Muscle of leg (tissue), 16 donors: ENCODE measurements at places on chromosomes 7 and 10. TPM values are rescaled to one million over a fixed set of nuclear protein-coding genes. Genes with fewer than 3 reads are reported as not detected.

CTNNA3 gene
- 18.8 TPM for total RNA-seq

EPO gene
- total RNA-seq: not detected

DNA sequence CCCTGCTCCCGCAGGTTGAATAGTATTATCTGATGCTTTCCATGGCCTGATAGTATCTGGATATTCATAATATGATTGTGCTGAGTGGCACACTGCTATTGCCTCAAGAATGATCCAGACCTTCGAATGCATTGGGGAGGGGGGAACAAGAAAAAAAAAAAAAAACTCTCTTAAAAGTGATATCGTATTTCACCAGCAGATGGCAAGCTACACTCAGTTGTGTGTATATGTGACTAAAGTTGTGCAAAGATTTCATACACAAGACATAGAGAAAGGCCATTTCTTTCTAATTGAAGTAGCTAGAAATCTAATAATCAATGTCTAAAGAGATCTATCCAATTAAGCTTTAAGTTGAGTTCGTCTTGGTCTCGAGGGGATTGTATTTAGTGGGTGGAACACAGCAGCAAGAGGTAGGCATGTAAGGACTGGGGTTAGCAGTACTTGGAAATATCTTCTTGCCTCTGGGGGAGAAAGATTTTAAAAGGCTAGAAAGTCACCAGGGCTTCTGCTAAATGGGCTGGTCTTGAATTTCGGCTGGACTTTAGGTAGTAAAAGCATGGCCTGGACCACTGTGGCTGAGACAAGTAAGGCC lies 15.3 kb downstream of the SFRP4 start:
- DNase-seq: peak; percentile 67

DNA sequence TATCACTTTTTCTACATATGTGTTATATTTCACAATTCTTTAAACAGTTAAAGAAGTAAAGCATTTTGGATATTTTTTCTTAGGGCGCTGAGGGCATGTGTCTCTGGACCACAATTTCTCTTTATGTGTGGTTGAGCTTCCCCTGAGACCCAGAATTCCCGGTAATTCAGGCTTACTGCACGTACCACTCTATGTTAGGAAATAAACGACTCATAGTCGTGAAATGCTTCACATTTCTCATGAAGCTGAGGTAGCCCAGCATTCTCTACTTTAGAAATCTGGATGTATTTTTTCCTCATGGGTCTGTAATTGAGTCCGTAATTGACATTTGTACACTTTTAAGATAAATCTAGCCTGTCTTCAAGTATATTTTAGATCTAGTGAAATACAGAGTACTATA lies 170.6 kb downstream of the FZD1 start:
- DNase-seq: peak; percentile 56

DNA sequence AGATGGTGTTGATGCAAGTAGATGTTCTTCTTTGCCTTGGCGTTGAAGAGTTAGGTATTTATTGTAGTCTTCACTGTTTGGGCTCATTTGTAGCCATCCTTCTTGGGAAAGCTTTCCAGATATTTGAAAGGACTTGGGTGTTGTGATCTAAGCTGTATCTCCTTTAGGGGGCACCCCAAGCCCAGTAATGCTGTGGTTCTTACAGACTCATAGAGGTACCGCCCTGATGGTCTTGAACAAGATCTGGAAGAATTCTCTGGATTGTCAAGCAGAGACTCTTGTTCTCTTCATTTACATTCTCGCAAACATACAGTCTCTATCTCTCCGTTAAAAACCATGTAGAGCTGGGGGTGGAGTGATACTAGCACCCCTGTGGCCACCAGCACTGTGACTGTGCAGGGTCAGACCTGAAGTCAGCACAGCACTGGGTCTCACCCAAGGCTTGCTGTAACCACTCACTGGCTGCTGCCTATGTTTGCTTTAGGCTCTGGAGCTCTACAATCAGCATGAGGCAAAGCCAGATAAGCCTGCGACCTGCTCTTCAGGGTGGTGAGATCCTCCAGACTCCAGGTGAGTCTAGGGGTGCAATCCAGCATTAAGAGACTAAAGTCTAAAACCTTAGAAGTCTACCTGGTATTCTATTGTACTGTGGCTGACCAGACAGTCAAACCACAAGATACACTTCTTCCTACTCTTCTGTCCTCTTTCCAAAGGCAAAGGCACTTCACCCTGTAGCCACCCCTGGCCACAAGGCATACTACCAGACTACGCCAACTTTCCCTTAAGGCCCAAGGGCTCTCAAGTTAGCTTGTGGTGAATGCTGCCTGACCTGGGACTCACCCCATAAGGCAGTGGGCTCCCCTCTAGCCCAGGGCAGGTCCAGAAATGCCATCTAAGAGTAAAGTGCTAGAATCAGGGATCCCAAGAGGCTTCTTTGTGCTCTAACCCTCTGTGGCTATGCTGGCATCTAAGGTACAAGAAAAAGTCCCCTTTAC lies 209.7 kb upstream of the TMEM196 start:
- peak; percentile 43 for DNase-seq

- peak; percentile 73 for DNase-seq
Measured at GRCh38 chr10:63273577-63273976, 140.4 kb downstream of the NRBF2 start.
